ENCODE measurements at places on chromosomes 3 and 15.
A peak's percentile ranks its signal among the peaks of the same experiment; 100 is the strongest.

DNA sequence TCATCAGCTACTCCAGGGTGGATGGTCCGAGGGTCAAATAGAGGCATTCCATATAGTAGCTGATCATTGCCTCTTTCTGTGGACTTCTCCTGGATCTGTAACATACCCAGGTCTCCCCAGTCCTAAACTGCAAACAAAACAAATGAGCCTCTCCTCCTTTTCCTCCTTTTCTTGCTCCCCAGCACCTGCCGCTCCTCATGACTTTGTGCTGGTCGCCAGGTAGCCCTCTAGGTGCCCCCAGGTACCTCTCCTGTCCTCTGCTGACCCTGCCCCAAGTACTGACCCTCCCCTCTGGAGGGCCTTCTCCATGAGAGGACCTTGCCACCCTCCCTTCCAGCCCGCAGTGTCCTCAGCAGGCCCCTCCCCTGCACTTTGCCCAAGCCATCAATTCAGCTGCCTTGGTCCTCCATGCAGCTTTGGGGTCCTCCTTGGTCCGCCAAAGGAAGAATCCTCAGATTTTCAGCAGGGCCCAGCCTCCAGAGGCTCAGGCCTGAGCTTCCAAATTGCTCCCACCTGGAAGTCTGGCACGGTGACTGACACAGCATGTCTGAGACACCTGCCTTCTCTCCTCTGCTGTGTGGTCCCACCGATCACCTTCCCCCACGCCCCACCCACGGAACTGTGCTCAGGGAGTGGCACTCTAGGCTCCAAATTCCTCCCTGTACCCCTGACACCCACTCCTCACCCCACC lies 111.0 kb downstream of the LRRK1 start:
- no peak overlapping the region for H3K27ac ChIP-seq
- H3K4me1 ChIP-seq = no peaks in the 10 kb centered on the region
- H3K4me3 ChIP-seq = no peak overlapping the region
- no peak for DNase-seq

- no peaks in the 10 kb centered on the region for H3K4me1 ChIP-seq
- no peak overlapping the region for H3K4me3 ChIP-seq
- H3K27ac ChIP-seq = no peak overlapping the region
- H3K27me3 ChIP-seq = no peaks in the 10 kb centered on the region
- H3K36me3 ChIP-seq = no peaks in the 10 kb centered on the region
Measured at GRCh38 chr3:39275052-39275451, 4.8 kb downstream of the CX3CR1 start.

- H3K36me3 ChIP-seq = no peaks in the 10 kb centered on the region
- H3K27me3 ChIP-seq = no peaks in the 10 kb centered on the region
- no peak for DNase-seq
- H3K4me1 ChIP-seq = no peaks in the 10 kb centered on the region
- no peak overlapping the region for H3K27ac ChIP-seq
Measured at GRCh38 chr3:57939775-57940174, 68.4 kb upstream of the FLNB start.

DNA sequence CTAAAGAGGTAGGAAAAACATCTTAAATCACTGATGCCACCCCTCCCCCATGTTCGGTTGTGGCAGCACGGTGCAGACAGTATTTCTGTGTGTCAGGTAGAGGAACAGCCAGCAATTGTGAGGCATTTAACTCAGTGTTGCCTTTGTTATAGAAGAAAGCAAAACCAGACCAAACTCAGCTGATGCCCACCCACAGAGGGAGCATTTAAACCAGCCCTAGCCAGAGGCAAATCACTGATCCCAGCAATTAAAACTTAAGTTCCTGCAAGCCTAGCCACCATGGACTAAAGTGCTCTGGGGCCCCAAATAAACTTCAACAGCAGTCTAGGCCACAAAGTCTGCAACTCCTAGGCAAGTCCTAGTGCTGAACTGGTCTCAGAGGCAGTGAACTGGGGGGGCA lies 94.5 kb downstream of the CFAP20DC start:
- no peak overlapping the region for H3K27ac ChIP-seq
- no peak overlapping the region for H3K4me3 ChIP-seq
- no peaks in the 10 kb centered on the region for H3K36me3 ChIP-seq
- no peaks in the 10 kb centered on the region for H3K4me1 ChIP-seq

GRCh38 chr3:136311261-136311660 lies 61.1 kb downstream of the PCCB start:
- H3K4me1 ChIP-seq = no peaks in the 10 kb centered on the region
- no peaks in the 10 kb centered on the region for H3K27me3 ChIP-seq
- H3K36me3 ChIP-seq = no peaks in the 10 kb centered on the region
- no peak overlapping the region for H3K27ac ChIP-seq
- DNase-seq = no peak

DNA sequence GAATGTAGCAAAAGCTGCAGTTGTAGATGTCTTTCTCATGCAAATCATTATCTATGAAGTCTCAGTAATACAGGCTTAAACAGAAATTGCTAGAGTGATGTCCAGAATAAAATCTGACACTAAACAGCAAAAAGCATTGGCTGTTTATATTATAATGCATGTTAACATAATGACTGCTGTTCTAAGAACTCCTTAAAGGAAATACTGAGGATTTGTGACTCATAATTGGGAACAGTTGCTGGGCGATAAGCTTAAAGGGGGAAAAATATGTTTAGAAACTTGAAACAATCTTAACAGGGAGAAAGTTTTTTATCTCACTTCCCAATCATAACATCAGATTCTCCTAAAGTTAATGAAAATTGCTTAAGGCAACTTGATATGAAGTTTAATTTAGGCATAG lies 17.5 kb downstream of the TIPARP start:
- DNase-seq = peak; percentile 81
- H3K27ac ChIP-seq = peak overlapping the region; percentile 67
- peaks cover 17% of the 10 kb centered on the region for H3K4me1 ChIP-seq
- no peaks in the 10 kb centered on the region for H3K27me3 ChIP-seq
- peaks cover 3% of the 10 kb centered on the region for H3K36me3 ChIP-seq

GRCh38 chr3:43417133-43417532 lies 130.8 kb downstream of the SNRK start:
- no peaks in the 10 kb centered on the region for H3K36me3 ChIP-seq
- H3K27ac ChIP-seq = no peak overlapping the region
- no peak overlapping the region for H3K4me3 ChIP-seq
- H3K4me1 ChIP-seq = no peaks in the 10 kb centered on the region

Measured in fibroblast of lung (primary cell).